ENCODE measurements at places on chromosomes 13 and 19.

GRCh38 chr13:47005756-47006414, 109.0 kb upstream of the HTR2A start:
- no peak for DNase-seq

GRCh38 chr13:97780486-97780885, 173.0 kb upstream of the IPO5 start:
- no peak for DNase-seq

DNA sequence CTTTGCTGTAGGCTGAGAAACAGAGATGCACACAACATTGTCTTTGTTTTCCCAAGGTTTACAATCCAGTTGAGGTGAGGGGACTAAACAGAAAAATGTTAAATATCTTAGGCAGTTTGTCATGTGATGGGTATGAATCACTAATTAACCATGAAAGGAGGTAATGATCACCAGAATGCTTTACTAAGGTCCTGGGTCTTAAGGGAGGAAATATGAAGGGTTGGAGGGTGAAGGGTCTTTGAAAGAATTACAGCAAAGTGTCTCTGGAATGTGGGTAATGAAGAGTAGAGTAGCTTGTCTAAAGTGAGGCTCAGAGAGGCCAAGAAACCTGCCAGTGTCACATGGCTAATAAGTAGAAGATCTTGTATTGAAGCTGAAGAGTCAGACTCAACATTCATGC, 19.0 kb downstream of the BIVM start:
- DNase-seq = no peak

DNA sequence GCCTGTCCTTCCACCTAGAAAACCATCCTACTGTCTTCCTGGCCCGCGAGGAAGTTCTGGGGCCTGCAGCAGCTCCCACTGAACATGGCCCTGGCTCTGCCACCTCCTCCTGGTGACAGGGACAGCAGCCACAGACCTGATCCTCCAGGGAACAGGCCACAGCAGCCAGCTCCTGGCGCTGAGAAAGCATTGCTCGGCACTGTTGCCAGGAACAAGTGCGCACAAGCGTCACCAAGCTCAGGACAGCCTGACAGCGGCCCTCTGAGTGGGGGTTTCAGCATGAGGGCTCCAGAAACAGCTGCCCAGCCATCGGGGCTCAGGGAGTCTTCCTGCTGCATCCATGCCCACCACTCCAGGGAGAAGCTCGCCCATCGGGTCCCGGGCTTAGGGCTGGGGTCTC, 21.9 kb downstream of the AP3D1 start:
- DNase-seq = no peak

DNA sequence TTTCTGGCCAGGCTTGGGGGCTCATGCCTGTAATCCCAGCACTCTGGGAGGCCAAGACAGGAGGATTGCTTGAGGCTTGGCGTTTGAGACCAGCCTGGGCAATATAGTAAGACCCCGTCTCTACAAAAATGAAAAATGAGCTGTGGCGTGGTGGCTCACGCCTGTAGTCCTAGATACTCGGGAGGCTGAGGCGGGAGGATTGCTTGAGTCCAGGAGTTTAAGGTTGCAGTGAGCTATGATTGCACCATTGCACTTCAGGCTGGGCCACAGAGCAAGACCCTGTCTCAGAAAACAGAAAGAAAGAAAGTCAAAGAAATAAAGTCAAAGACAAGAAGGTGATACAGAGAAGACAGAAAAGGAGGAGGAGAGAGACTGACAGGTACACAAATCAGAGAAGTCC, 2.5 kb upstream of the CACNG6 start:
- no peak for DNase-seq

DNA sequence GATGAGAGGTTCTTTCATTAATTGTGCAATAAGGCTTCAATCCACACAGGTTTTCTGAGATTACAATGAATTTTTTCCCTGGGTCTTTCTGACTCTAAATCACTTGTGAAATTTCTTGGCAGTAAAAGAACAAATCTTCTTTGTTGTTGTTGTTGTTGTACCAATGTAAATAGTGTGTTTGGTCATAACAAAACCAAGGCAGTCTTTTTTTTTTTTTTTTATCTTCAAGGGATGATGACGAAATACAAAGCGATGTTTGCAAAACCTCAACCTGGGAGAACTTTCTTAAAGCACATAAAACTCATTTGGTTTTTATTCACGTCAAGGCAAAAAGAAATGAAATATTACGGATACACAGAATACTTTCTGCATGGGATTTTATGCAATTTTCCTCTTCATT, 462.0 kb downstream of the LIG4 start:
- no peak for DNase-seq

- no peak for DNase-seq
Observed at GRCh38 chr13:26442541-26442940, 114.9 kb upstream of the WASF3 start.

- no peak for DNase-seq
Observed at GRCh38 chr19:33690378-33691029, 68.8 kb downstream of the CHST8 start.

GRCh38 chr19:57946316-57946715, 1.2 kb downstream of the ZNF256 start:
- DNase-seq = no peak

- DNase-seq = no peak
Observed at GRCh38 chr19:48887861-48888612, 10.5 kb downstream of the TULP2 start.
